ENCODE measurements at places on chromosomes 4 and X. TPM values are rescaled to one million over a fixed set of nuclear protein-coding genes. Genes with fewer than 3 reads are reported as not detected.

DNA sequence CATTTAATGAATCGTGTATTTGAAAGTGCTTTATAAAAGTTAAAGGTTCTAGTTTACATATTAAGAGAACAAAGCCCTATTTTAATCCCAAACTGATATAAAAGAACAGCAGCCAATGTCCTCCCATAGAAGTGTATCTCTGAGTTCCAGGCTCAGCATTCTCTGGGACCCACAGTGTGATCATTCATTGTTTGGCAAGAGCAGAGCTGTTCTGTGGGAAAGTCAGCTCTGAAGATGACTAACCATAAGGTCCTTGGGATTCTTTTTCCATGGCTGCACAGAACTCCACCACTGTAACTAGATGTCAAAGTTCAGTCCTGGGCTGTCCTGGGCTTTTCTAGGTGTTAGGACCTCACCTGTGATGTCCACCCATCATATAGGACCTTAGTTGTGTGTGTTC is 157.0 kb upstream of the TLL1 start:
- no peak for DNase-seq

DNA sequence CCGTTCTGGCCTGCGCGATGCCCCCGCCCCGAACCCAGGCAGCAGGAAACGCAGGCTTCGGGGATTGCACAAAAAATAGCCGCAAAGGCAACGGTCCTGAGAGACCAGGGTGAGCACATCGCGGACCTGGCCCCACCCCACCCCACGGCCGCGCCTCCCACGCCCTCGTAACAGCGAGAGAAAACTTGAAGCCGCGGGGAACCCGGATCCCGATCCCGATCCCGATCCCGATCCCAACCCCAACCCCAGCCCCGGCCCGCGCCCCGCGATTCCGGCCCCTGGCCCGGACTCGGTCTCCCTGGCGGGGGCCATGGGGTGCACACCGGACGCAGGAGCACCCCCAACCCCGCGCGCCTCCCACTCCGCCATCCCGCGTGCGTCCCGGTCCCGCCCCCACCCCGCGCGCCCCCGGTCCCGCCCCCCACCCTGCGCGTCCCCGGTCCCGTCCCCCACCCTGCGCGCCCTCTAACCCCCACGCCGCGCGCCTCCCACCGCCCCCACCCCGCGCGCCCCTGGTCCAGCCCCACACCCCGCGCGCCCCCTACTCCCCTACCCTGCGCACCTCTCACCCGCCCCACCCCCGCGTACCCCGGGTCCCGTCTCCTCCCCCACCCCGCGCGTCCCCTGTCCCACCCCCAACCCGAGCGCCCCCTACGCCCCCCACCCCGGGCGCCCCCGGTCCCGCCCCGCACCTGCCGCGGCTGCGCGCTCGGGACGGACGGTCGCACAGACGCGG is 29.0 kb downstream of the NOP14 start:
- DNase-seq: no peak

- DNase-seq: peak; percentile 18
Observed at GRCh38 chrX:140141444-140142029, 176.2 kb upstream of the CXorf66 start.

GRCh38 chr4:186628058-186628711 is 72.8 kb upstream of the MTNR1A start:
- peak; percentile 29 for DNase-seq

GRCh38 chr4:186845137-186845842 is 121.6 kb upstream of the FAT1 start:
- DNase-seq: peak; percentile 92

DNA sequence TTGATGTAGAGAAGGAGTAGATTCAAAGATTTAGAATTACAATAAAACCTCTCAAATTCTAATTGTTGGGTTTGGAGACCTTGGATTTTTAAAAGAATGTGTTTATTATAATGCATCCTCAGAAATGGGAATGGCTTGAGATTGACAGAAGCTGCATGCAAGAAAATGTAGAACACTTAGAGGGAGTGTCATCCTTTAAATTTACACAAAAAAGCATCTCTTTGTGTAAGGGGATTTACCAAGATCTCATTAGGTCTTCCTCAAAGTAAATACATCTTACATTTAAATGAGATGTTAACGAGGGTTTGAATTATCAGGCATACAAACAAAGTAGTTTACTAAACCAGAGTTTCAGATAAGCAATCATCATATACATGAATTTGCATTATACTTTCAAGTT is 615.0 kb downstream of the FAM133A start:
- DNase-seq: no peak

- DNase-seq: peak; percentile 63
Observed at GRCh38 chr4:1010395-1011021, 918 bp upstream of the FGFRL1 start.

The ADH7 gene
- total RNA-seq: not detected

The RBMX2 gene
- 23.9 TPM for total RNA-seq

The MAGEC3 gene
- total RNA-seq: not detected

The SMIM31 gene
- total RNA-seq: not detected

All from Caki2 (cell line).